Effector CD4-positive, alpha-beta T cell (primary cell): ENCODE measurements at places on chromosomes 7 and 10.

DNA sequence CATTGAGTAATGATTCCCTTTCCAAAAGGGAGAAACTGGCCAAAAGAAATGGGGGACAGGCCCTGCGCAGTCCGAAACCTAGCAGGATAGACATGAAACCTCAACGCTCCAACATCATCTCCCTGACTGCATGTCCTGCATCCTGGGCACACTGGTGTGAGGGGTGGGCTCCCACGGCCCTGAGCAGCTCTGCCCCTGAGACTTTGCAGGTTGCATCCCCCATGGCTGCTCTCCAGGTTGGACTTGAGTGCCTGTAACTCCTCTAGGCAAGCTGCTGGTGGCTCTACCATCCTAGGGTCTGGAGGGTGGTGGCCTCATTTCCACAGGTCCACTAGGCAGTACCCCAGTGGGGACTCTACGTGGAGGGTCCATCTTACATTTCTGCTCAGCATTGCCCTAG lies 16.3 kb upstream of the CRYGN start:
- DNase-seq, result no peak

GRCh38 chr10:6473430-6473829 lies 106.6 kb downstream of the PRKCQ start:
- peak; percentile 48 for DNase-seq

GRCh38 chr10:97943294-97943693 lies 87.1 kb downstream of the CRTAC1 start:
- DNase-seq, result no peak

GRCh38 chr10:43046288-43046991 lies 30.4 kb upstream of the RET start:
- no peak for DNase-seq

GRCh38 chr10:95429639-95430038 lies 131.5 kb downstream of the SORBS1 start:
- no peak for DNase-seq

DNA sequence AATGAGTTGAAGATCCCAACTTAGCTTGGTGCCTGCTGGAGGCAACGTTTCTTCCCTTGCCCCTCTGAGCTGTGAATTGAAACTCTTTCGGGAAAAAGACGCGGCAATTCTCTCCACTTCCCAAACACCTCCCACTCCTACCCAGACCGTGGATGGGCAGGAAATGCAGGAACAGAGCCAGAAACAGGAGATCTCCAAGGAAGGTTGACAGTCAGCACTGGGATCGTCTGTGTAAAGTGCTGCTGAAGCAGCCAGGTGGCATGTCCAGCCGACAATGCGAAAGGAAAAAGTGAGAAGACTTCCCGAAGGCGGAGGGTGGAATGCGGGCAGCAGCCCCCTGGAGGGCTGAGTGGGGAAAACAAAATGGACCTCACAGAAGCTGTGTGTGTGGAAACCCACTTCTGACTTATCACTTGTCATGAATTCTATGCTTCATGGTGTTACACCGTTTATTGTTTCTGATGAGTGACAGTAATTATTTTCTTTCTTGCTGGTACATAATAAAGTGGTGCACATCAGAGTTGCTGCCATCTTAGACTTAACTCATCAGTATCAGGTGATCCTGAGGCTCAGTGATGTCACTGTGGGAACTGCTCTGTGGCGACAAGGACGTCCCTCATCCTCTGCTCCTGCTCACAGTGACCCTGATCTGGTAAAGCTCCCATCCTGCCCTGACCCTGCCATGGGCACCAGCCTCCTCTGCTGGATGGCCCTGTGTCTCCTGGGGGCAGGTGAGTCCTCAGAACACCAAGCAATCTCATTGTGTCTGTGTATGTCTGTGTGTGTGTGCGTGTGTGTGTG lies 220.5 kb upstream of the PRSS1 start:
- DNase-seq, result no peak

GRCh38 chr7:54833001-54833467 lies 74.0 kb upstream of the SEC61G start:
- DNase-seq, result no peak

GRCh38 chr7:33705333-33705833 lies 200.0 kb upstream of the BMPER start:
- no peak for DNase-seq

DNA sequence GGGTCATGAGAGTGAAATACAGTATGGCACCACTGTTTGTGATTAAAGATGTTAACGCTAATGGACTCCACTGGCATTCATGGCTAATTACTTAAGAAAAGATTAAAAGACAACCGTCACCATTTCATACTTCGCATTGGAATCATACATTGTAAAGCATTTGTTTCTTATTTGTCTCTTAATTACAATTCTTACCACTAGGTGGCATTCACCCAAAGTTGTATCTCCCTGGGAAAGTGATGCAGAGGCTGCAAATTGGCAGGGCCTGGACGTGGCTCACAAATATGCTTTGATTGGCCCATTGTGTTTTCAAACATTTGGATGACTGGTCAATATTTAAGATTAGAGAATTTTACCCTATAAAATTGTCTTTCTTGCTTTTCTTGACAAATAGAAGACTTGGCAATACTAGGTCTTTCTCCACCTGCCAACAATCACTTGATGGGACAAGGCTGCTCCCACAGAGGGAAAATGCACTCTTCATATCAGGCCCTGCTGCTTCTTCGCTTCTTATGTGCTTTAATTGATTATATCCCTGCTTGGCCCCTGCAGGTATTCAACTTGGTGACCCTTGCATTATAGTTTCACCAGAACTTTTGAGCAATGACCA lies 72.1 kb upstream of the STARD3NL start:
- no peak for DNase-seq

- DNase-seq, result no peak
Measured at GRCh38 chr7:154242709-154243108, 190.5 kb downstream of the DPP6 start.

DNA sequence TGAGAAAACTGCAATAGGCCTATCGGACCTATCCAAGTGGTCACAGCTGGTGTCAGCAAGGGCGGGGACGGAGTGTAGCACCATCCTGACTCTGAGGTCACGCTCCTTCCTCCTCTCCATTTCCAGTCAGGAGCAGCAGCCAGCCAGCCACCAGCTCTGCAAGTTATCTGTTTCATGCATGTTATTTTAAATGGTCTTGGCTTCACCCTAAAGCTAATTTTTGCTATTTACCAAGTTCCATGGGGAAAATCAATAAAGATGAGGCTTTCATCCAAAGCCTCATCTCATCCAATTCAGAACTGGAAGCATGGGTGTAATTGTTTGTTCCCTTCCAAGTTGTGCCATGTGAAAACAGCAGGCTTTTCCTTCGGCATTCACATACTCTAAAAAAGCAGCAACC lies 49.3 kb downstream of the ICA1 start:
- DNase-seq, result no peak

GRCh38 chr10:17239345-17240085 lies 11.5 kb downstream of the VIM start:
- no peak for DNase-seq
